Activated T-helper 1 cell treated with anti-CD3 and anti-CD28 coated beads, Interleukin-12 subunit alpha, Interleukin-12 subunit beta, Interleukin-2, Interleukin-4 antibody, amounts not matched to agents 30 ng/mL and 10 ng/mL and 1 ng/mL, durations not matched to agents 14 hours and 24 hours and 36 hours (primary cell): ENCODE measurements at places on chromosomes 1 and 21. TPM values are rescaled to one million over a fixed set of nuclear protein-coding genes. Genes with fewer than 3 reads are reported as not detected.

The NBPF6 gene
- 0.13 and 0.47 TPM in 2 replicates for total RNA-seq

The MTF1 gene
- 31.7 and 35.3 TPM in 2 replicates for total RNA-seq

The UTS2 gene
- not detected in 2 replicates for total RNA-seq

The CCDC27 gene
- not detected in 2 replicates for total RNA-seq

The ERMAP gene
- 3.4 and 3.7 TPM in 2 replicates for total RNA-seq

The ZNF672 gene
- total RNA-seq: 42.3 and 45.2 TPM in 2 replicates

The DHRS3 gene
- 109 and 111 TPM in 2 replicates for total RNA-seq

The LRRC53 gene
- not detected in 2 replicates for total RNA-seq

The ARHGAP30 gene
- 149 and 151 TPM in 2 replicates for total RNA-seq

The IFFO2 gene
- 31.8 and 32.6 TPM in 2 replicates for total RNA-seq

The SYNC gene
- total RNA-seq: 0.05 TPM in 1 of 2 replicates, not detected in the other

The GJC2 gene
- 0.61 and 0.93 TPM in 2 replicates for total RNA-seq

The COL24A1 gene
- 0.05 TPM in 1 of 2 replicates, not detected in the other for total RNA-seq

The PDZK1IP1 gene
- total RNA-seq: not detected in 2 replicates

The TMEM61 gene
- not detected in 2 replicates for total RNA-seq

The MATN1 gene
- 0.42 and 0.70 TPM in 2 replicates for total RNA-seq

The DENND2C gene
- 0.16 and 0.24 TPM in 2 replicates for total RNA-seq

The PIGP gene
- total RNA-seq: 18.2 and 20.1 TPM in 2 replicates
